ENCODE measurements at places on chromosomes 11 and 22.

DNA sequence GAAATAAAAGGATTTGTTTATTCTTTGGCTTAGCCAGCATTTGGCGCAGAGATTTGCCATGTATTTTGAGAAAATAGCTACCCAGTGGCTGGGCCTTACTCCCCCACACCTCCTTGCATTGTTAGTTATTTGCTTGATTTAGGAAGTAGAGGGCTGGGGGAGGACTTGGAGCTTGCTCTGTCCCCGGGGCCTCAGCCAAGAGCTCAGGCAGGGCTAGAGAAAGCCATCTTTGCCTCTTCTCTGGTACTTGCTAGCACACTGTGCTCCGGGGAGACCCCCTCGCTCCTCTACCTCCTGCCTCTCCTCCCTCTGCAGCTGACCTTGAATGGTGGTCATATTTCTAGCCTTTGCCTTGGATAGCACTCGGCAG is 93.0 kb downstream of the SCN3B start:
- no peak for DNase-seq

DNA sequence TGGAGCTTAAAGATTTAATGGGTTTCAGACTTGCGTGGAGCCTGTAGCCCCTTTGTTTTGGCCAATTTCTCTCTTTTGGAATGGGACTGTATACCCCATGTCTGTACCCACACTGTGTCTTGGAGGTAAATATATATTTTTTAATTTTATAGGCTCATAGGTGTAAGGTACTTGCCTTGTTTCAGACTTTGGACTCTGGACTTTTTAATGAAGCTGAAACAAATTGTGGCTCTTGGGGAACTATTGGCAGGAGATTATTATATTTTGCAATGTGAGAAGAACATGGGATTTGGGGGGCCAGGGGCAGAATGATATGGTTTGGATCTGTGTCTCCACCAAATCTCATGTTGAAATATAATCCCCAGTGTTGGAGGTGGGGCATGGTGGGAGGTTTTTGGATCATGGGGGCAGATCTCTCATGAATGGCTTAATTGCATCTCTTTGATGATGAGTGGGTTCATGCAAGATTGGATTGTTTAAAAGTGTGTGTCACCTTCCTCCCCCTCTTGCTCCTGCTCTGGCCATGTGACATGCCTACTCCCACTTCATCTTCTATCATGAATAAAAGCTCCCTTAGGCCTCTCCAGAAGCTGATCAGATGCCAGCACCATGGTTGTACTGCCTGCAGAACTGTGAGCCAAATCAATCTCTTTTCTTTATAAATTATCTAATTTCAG is 74.1 kb upstream of the ARHGAP20 start:
- no peak for DNase-seq

DNA sequence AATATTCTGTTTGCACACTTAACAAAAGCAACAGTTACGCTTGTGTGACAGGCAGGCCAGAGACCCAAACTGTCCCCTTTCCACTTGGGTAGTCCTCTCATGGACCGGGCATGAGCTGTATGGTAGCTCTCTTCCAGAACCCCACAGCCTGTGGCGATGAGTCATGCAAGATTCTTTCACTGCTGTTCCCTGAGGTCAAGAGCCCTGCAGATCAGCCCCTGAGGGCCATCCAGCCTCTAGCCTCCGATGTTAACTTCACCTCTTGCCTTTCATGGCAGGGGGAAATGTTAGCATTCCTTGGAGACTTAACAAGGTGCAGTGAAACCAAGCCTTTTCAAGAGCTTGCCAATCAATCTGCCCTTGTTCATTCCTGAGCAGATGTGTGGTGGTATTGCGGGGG is 63.2 kb upstream of the DEUP1 start:
- DNase-seq, result no peak

- DNase-seq, result no peak
Measured at GRCh38 chr11:80783561-80783960, 1342.7 kb upstream of the TENM4 start.

GRCh38 chr11:117412653-117413275 is 85.1 kb downstream of the CEP164 start:
- DNase-seq, result no peak

DNA sequence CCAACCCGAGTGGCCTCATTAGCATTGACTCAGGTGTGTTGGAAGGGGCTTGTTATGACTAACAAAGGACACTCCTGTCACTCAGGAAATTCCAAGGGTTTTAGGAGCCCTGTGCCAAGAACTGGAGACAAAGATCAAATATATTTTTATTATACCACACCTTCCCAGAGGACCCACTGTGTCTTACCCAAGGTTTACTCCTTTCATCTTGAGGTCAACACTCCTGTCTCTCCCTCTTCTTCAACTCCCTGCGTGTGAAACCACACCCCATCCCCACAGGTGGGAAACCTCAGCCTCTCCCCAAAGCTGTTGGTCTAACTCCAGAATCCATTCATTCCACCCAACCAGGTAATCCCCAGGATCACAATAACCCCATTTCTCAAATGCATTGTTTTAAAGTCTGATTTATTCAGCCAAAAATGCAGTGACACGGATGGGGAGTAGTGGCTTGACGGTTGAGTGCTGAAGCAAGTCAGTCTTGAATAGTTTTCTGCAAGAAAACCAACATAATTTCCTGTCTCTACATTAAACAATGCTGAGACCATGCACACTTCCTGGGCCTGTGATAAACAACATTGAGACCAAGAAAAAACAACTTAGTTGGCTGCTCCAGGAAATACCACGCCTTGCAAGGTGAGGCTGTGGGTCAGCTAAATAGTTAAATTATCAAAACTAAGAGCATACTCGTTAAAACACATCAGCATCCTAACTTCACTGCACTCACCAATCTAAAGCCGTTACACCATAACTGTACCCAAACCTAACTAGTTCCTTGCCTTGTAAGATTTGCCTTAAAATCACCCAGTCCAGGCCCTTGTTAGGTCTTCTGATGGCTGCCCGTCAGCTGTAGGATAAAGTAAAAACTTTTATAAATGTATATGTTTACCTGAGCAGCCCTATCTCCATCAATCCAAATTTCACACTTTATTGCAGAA is 38.5 kb upstream of the SPON1 start:
- DNase-seq, result peak; percentile 68

DNA sequence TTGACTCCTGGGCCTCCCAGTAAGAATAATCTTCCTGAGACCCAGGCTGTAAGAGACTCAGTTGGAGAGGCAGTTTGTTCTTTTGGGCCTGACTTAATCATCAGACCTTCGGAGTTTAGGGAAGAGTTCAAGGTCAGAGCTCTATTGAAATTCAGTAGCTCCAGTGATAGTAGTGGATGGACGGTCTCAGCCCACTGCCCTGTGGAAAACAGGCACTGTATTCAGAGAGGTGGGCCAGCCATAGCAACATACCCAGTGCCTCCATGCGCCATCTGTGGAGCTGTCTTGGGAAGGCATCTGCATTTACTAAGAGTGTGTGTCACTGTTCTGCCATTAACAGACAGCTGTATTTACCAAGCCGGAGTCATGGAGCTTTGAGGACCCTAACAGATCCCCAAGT is 2.9 kb downstream of the SMARCB1 start:
- no peak for DNase-seq

- DNase-seq, result no peak
Measured at GRCh38 chr11:113839842-113840241, 35.5 kb downstream of the USP28 start.

GRCh38 chr11:86403458-86403857 is 28.8 kb downstream of the CCDC81 start:
- no peak for DNase-seq

GRCh38 chr11:16669799-16670415 is 68.5 kb upstream of the C11orf58 start:
- no peak for DNase-seq

- no peak for DNase-seq
Measured at GRCh38 chr11:14026961-14027360, 64.4 kb downstream of the SPON1 start.

- no peak for DNase-seq
Measured at GRCh38 chr11:27317751-27318150, 45.3 kb downstream of the CCDC34 start.

DNA sequence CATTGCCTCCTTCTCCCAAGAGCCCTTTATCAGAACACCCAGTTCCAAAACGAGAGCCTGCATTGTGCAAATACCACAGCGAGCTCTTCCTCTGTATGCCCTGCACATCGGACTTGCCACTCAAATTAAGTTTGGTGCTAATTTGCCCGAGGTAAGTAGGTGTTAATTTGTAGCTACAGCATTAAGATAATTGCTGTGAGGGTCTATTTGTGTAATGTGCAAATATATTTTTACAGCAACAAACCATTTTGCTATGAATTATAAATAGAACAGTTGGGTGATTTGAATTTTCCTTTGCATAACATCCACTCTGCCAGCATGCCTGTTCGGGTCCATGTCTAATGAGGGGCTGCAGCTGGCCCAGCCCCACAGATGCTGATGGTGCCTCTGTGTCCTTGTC is 8.1 kb downstream of the ARHGAP8 start:
- no peak for DNase-seq

DNA sequence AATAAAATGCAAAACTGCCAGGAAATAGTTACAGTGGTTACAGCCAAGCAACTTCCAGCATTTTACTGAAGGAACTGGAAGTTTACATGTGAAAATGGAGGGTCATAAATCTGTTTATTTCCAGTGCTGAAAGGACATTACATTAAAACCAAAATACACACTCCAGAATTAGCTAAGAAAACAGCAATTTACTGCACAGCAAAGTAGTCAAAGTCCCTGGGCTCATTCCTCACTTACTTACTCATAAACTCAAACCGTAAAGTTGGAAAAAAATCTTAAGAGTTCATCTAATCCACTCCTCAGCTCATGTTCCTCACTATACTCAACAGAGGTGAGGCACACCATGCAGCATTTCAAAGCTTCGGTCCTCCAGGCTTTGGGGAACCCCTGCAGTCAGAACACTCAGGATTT is 17.4 kb downstream of the CTSC start:
- no peak for DNase-seq

Data from kidney capillary endothelial cell (primary cell).